ENCODE measurements at places on chromosomes 3 and 15.
A peak's percentile ranks its signal among the peaks of the same experiment; 100 is the strongest.

DNA sequence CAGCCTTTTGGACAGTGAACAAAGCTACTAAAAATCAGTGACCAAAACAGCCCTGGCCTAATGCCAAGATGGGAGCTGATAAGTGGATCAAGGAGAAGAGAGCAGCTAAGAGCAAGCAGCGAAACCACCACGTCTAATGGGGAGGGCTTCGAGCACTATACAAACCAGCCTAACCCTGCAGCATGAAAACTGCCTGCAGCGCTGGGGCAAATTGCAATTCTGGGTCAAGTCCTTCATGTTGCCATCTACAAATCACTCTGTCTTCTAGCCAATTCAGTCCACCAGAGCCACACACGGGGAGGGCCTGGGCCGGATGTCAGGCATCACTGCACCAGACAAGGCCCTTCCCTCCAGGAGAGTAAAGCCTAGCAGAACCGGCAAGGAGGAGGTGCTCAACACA is 30.5 kb upstream of the SPATA12 start:
- H3K27me3 ChIP-seq = no peaks in the 10 kb centered on the region
- no peaks in the 10 kb centered on the region for H3K36me3 ChIP-seq
- H3K4me3 ChIP-seq = no peak overlapping the region
- H3K27ac ChIP-seq = no peak overlapping the region
- H3K4me1 ChIP-seq = no peaks in the 10 kb centered on the region
- no peak for DNase-seq

- peaks cover 6% of the 10 kb centered on the region for H3K4me1 ChIP-seq
- no peaks in the 10 kb centered on the region for H3K27me3 ChIP-seq
- DNase-seq = peak; percentile 68
- H3K4me3 ChIP-seq = no peak overlapping the region
- no peaks in the 10 kb centered on the region for H3K36me3 ChIP-seq
- H3K27ac ChIP-seq = no peak overlapping the region
Measured at GRCh38 chr15:33735637-33736247, 232.6 kb upstream of the CHRM5 start.

GRCh38 chr15:75659141-75659771 is 11.5 kb downstream of the SNX33 start:
- H3K27me3 ChIP-seq = no peaks in the 10 kb centered on the region
- peaks cover 13% of the 10 kb centered on the region for H3K4me1 ChIP-seq
- H3K36me3 ChIP-seq = peaks cover 30% of the 10 kb centered on the region
- no peak overlapping the region for H3K4me3 ChIP-seq

GRCh38 chr3:100163787-100164186 is 49.5 kb upstream of the FILIP1L start:
- no peak for DNase-seq
- H3K27ac ChIP-seq = no peak overlapping the region
- H3K27me3 ChIP-seq = no peaks in the 10 kb centered on the region
- H3K36me3 ChIP-seq = no peaks in the 10 kb centered on the region

GRCh38 chr15:99172171-99172570 is 67.3 kb downstream of the SYNM start:
- H3K27ac ChIP-seq = no peak overlapping the region
- H3K36me3 ChIP-seq = peaks cover 13% of the 10 kb centered on the region
- peaks cover 21% of the 10 kb centered on the region for H3K4me1 ChIP-seq
- H3K4me3 ChIP-seq = no peak overlapping the region
- DNase-seq = no peak

- H3K4me3 ChIP-seq = no peak overlapping the region
- no peak overlapping the region for H3K27ac ChIP-seq
- no peaks in the 10 kb centered on the region for H3K27me3 ChIP-seq
- H3K4me1 ChIP-seq = no peaks in the 10 kb centered on the region
- H3K36me3 ChIP-seq = no peaks in the 10 kb centered on the region
- no peak for DNase-seq
Measured at GRCh38 chr3:186532598-186533072, 11.5 kb downstream of the CRYGS start.

- H3K27me3 ChIP-seq = no peaks in the 10 kb centered on the region
- no peak overlapping the region for H3K4me3 ChIP-seq
- no peaks in the 10 kb centered on the region for H3K36me3 ChIP-seq
- no peak for DNase-seq
Measured at GRCh38 chr3:33956206-33956605, 157.8 kb downstream of the PDCD6IP start.

- no peaks in the 10 kb centered on the region for H3K36me3 ChIP-seq
- H3K4me3 ChIP-seq = no peak overlapping the region
- DNase-seq = no peak
- peaks cover 2% of the 10 kb centered on the region for H3K4me1 ChIP-seq
Measured at GRCh38 chr3:177320765-177321247, 123.5 kb upstream of the TBL1XR1 start.

DNA sequence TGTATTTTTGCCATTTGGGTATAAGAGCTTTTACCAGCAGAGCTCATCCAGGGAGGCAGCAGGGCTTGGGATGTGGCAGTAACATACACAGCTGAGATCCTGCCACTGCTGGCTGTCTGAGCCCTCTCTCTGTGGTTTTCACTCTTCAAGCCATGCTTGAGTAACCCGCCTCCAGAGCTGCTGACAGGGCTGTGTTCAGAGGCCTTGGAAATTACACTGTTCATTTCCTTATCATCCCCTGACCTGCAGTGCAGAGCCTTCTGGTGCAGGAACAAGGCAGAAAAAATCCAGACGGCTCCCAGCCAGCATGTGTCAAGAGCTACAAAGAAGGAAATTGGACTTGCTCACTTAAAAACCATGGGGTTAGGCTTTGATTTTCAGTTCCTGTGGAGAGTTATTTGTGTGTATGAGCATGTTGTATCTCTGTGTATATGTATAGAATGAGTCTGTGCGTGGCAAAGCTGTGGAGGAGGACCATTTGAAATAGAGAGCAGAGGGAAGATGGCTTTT is 47.0 kb downstream of the ZNF609 start:
- H3K4me1 ChIP-seq = peaks cover 8% of the 10 kb centered on the region
- no peak overlapping the region for H3K4me3 ChIP-seq
- peak; percentile 30 for DNase-seq
- peak overlapping the region; percentile 56 for H3K27ac ChIP-seq

GRCh38 chr3:37505415-37505814 is 331.0 kb upstream of the LRRFIP2 start:
- H3K27me3 ChIP-seq = no peaks in the 10 kb centered on the region
- H3K4me3 ChIP-seq = no peak overlapping the region
- H3K27ac ChIP-seq = no peak overlapping the region
- DNase-seq = no peak
- H3K4me1 ChIP-seq = peaks cover 4% of the 10 kb centered on the region

GRCh38 chr15:87944050-87944449 is 312.5 kb downstream of the NTRK3 start:
- no peaks in the 10 kb centered on the region for H3K36me3 ChIP-seq
- no peak for DNase-seq
- H3K27me3 ChIP-seq = no peaks in the 10 kb centered on the region

Data from trophoblast cell (in vitro differentiated cells and primary cell).